Stimulated activated CD4-positive, alpha-beta T cell treated with anti-CD3 and anti-CD28 coated beads, Interleukin-1b, Interleukin-23, amount 100 ng/mL, for 48 hours (primary cell): ENCODE measurements at places on chromosomes 12 and 14.
A peak's percentile ranks its signal among the peaks of the same experiment; 100 is the strongest.

DNA sequence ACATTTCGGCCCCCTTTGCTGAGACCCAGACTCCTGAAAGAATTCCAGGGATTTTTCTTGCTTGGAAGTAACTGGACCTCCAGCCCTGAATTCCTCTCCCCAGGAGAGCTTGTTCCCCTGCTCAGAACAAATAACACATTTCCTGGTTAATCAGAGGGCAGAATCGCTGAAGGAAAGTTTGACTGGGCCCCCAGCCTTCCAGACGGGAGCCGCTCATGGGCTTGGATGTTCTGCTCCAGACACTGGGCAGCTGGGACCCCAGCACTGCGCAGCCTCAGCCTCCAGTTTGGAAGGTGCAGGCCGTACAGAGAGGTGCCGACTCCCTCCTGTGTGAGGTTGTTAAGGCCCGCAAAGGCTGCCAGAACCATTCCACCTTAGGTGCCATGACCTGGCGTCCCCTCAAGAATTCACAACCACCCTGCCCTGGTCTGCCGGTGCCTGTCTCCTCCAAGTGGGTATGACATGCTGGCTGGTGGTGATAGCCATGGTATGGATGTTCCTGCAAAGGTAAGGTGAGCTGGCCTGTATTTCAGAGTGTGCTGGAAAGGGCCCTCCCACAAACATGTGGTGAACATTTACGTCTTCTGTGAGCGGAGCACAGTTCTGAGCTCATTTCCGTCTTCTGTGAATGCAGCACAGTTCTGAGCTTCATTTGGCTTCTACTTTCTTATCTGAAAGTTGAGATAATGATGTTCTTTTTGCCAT lies 5.1 kb upstream of the LTBP2 start:
- no peak for DNase-seq

DNA sequence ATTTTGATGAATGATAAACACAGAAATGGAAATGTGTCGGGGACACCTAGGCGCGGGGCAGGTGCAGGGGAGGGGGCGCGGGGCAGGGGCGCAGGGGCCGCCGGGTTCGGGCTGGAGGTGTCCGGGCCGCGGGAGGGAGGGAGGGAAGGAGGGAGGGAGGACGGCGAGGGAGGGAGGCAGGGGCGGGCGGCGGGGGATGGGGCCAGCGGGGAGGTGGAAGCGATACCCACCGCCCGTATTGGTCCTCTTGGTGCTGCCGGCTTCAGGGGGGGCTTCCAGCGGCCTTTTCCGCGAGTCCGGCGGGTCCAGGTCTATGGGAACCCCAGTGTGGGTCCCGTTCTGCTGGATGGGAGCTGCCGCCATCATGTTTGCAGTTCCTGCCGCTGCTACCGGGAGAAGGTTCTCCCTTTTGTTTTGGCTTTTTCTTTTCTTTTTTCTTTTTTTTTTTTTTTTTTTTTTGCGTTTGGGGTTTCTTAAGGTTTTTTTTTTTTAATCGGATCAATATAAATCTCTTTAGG lies 703 bp downstream of the NOVA1 start:
- DNase-seq, result no peak

- DNase-seq, result no peak
Measured at GRCh38 chr12:104796475-104796862, 161.6 kb downstream of the SLC41A2 start.

- no peak for DNase-seq
Measured at GRCh38 chr12:26435069-26435404, 239.7 kb downstream of the SSPN start.

DNA sequence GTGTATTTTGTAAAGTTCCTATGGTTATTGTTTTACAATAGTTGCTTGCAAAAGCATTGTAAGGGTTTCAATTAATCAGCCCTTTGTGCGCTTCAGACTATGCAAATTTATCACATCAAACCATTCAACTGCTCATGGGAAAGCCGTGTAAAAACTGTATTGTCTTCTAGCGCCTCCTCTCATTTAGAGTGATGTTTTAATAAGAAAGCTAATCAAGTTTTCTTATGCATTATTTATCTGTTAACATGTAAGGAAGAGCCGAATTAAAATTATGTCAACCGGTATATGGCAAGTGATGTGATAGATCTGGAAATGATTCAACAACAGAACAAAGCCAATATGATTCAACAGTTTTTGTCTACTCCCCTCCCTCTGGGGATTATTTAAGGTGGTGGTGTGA lies 92.5 kb upstream of the RFX4 start:
- DNase-seq, result no peak

GRCh38 chr12:116123451-116124258 lies 153.8 kb downstream of the MED13L start:
- DNase-seq, result peak; percentile 50

- no peak for DNase-seq
Measured at GRCh38 chr14:80924365-80925103, 17.0 kb downstream of the CEP128 start.

- DNase-seq, result no peak
Measured at GRCh38 chr12:30420561-30420960, 275.1 kb downstream of the IPO8 start.

- peak; percentile 62 for DNase-seq
Measured at GRCh38 chr12:121110211-121110940, 22.3 kb upstream of the P2RX7 start.

- DNase-seq, result no peak
Measured at GRCh38 chr12:26554332-26554731, 278.7 kb downstream of the ITPR2 start.

DNA sequence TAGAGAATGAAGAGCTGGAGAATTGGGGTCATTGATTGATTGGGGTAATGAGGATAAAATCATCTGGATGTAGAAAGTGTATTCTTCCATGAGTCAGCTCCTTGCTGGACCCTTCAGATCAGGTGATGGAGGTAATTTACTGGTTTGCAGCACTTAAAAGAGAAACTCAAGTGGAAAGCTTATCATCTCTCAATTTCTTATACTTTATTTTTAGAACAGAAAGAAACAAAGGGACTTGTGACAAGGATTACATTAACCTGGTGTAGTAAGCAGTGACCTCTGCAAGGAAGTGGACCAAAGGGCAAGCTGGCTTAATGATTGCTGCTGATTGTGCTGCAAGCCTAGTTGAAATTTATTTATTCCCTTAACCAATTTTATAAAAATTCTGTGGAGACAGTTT lies 405.0 kb downstream of the TRHDE start:
- DNase-seq, result no peak

GRCh38 chr14:87712396-87713090 lies 280.4 kb downstream of the GALC start:
- DNase-seq, result no peak

GRCh38 chr12:51887476-51888315 lies at the start of gene ANKRD33:
Gene ANKRD33 (plus strand): TSS chr12:51888103. CDS start chr12:51888187, 84 bp downstream.
- peak; percentile 24 for DNase-seq

- no peak for DNase-seq
Measured at GRCh38 chr14:28412077-28412476, 354.5 kb upstream of the FOXG1 start.

DNA sequence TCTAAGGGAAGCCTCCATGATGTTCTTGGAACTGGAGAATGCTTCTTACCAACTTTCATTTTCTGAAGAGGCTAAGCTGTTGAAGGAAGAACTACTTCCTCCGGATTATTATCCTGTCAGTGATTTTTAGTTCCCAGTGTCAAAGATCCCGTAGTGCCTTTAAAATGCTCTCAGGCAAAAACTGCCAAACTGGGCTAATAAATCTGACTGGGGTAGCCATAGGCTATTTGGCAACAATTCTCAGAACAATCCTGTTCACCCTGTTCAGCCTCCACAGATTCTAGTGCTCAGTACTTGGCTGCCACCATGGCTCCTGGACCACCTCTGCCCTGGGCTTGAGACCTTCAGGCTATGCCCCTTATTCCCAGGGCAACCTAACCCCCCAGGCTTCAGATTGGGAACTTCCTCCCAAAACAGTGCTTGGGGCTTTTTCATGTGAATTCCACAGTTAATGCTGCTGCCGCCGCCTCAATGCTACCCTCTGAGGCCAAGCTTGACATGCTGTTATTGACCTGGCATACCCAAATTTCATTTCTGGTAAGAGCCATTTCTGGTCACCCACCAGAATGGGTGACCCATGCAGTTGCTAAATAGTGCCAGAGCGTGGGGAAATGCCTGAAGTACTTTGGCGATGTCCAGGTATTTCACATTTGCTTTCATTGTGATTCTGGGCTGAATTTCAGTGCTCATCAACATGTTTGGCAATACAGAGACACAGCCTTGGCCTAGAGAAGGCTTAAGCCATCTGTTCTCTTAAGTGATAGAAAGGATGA lies 110.0 kb upstream of the ARHGAP5 start:
- no peak for DNase-seq

- no peak for DNase-seq
Measured at GRCh38 chr14:97417331-97417730, 620.1 kb downstream of the VRK1 start.

DNA sequence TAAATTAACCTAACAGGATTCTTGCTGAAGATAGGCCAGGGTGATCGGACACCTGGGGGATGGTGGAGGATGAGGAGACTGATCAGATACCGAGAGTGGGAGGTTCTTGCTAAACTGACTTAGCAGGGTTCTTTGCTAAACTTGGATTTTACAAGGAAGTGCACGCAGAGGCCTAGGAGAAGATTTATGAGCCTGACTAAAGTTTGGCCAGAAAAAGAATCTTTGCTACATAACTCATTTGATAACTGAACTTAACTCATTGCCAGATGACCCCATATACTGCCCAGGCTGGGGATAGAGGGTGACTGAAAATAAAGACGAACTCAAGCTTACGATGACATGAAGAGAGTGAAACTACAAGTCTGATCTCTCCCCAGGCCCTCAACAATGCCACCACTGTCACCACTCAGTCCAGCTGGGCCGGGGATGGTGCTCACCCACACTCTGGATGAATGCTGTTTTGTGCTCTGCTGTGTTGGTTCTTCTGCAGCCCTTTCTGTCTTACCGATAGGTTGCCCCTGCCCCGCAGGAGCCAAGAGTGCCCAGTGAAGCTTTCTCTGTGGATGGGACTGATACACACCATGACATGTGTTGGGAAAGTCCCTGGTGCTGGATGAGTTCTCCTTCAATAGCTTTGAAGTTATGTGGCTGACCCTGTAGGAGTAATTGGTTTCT lies 29.0 kb downstream of the PPFIBP1 start:
- DNase-seq, result no peak

DNA sequence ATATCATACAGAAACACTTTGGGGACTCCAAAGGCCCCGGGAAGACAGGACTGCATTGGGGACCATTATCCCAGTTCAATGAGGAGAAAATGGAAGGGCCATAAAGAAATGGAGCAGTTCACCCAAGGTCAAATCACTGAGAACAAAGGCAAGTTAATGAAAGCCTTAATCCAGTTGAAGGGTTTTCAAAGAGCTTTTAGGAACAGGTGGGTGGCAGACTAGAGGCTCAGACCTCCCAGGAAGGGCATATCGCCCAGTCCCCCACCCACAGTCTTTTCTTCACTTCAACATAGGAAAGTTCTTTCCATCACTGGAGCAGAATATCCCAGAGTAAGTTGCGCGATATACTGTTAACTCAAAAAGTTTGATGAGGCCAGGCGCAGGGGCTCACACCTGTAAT lies 136.1 kb upstream of the CCND2 start:
- DNase-seq, result no peak

DNA sequence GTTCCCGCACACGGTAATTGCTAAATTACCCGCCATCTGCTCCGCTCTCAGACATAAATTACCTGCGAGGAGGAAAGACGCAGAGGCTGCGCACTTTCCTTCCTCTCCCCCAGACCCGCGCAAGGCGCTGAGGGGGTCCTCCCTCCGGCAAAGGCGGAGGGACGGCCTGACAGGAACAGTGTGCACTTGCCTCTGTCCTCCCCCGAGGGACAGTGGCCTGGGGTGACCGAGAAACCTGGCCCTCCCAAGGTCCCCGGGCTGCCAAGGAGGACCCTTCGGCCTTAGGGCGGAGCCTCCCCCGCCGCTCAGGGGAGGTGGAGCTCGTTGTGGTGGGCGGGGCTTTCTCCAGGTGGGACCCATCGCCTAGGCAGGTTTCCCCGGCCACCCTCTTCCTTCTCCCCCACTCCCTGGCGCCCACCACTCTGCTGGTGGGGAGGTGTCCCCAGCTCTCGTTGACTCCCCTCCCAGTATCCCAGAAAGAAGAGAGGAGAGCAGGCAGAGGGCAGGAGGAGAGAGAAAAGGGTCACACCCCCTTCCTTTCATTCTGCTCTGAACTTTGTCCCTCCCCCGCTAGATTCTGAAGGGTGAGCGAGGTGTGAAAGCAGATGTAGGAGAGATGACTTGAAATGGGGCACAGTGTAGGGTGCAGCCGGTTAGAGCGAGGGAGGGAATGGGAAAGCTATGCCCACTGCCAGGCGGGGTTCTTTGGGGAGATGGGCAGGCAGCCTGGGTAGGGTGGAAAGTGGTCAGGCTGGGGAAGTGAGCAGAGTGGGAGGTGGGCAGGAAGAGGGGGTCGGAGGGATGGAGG lies 11.4 kb upstream of the CALCOCO1 start:
- DNase-seq, result no peak

GRCh38 chr12:56622535-56622934 lies 7.6 kb downstream of the BAZ2A start:
- no peak for DNase-seq

DNA sequence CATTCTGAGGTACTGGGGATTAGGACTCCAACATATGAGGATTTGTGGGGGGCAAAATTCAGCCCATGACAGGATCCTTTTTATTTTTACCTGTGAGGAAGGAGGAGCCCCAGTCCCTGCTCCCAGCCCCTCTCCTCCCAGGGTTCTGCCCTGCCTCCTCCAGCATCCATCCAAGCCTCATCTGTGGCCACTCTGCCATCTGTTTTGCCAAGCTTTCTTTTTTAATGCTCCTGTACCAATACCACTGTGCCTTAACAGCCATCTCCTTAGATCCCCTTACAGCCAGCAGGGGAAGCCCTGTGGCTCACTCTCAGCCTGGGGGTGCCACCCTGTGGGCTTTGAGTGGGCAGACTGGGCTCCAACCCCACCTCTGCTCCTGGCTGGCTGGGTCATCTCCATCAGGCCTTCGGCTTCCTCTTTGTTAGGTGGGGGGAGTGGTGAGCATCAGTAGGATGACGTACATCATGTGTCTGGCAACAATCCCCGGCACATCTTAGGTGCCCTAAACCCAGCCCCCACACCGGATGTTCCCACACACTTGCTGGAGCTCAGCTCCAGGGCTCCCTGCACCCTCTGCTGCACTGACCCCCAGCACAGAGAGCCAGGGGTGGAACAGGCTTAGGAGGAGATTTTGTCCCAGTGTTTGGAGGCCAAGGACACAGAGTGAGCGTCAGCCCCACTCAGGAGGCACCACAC lies 40.2 kb downstream of the CYP46A1 start:
- no peak for DNase-seq

- no peak for DNase-seq
Measured at GRCh38 chr12:39946361-39947280, 159.3 kb downstream of the SLC2A13 start.

DNA sequence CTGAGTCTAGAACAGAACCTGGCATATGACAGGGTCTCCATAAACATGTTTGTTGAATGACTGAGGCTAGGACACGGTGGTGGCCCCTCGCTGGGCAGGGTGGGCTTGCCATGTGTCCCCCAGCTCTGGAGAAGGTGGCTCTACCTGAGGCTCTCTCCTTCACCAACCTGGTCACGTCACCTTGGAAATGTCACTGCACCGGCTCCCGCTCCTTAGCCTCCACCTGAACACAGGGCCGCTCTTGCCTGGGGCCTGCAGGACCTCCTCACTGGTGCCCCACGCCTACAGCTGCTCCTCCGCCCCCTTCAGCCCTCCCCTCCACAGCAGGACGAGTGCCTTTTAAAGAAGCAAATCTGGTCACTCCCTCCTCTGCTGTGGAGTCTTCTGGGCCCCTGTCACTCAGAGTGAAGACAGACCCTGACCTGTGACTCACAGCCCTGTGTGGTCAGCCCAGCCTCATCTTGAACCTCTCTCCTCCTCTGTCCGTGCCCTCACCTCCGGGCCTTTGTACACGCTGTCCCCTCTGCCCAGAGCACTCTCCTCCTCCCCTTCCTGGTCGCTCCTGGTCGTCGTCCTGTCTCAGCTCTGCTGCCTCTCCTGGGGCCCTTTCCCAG lies 81.0 kb downstream of the ADGRD1 start:
- DNase-seq, result no peak
